ENCODE measurements at places on chromosomes 1 and 21. TPM values are rescaled to one million over a fixed set of nuclear protein-coding genes. Genes with fewer than 3 reads are reported as not detected.

DNA sequence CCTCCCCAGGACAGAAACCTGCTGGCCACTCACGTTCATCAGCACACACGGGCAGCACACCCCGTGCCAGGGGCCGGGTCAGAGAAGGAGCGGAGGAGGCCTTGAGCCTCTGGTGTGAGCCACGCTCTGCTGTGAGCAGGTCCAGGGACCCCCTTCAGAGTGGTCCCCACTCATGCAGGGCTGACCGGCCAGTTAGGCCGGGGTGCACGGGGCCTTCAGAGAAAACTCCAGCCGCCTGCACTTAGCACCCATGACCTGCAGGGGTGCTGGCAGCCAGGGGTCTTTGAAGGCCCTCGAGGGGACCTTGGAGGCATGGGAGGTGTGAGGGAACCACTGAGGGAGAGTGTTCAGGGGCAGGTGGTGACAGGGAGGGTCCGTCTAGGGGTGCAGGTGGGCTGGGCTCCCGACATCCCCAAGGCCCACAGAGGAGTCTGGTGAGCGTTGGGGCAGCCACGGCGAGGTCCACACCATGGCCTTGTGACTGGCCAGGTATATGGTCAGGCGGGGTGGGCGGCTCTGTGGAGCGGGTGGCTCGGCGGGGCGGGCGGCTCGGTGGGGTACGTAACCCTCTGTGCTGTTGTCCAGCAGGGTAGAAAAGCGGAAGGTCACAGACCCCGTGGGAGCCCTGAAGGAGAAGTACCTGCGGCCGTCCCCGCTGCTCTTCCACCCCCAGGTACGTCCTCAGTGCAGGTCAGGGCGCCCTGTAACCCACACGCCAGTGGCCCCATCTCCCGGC lies 40.3 kb upstream of the ARHGEF16 start:
- no peak for DNase-seq

TMEM269 gene
- total RNA-seq: 0.20 TPM

GRCh38 chr1:111234866-111235265 lies 7.4 kb downstream of the CHI3L2 start:
- DNase-seq: no peak

GRCh38 chr1:32989160-32990050 lies 24.8 kb upstream of the RNF19B start:
- DNase-seq: no peak

DNA sequence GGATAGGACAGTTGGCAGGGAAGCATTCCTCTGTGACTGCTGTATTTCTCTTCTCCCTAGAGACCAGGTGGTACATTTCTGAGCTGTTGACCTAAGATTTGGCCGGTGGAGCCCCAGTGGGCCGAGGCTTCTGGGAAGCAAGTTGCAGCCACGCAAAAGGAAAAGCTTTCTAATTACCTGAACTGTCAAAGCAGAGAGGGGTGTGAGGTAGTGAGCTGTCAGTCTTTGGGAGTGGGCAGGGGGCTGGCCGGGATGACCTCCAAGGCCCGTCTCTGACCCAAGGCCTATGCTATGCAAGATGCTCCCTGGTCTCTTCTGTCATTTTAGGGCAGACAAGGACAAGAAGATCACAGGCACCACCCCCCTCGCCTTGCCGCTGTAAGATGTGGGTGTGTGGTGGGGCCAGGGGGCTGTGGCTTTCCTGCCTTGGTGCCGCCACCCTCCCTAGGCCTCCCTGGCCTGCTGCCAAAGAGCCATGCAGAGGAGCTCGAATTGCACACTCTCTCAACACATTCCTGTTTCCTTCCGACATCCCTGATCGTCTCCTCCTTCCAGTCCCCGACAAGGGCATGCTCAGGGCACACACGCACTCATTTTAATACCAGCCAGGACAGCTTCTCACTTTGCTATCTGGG lies 7.7 kb downstream of the PADI1 start:
- DNase-seq: peak; percentile 89

- no peak for DNase-seq
Observed at GRCh38 chr1:36095760-36096405, 7.2 kb downstream of the ADPRS start.

TEDDM1 gene
- total RNA-seq: not detected

DNA sequence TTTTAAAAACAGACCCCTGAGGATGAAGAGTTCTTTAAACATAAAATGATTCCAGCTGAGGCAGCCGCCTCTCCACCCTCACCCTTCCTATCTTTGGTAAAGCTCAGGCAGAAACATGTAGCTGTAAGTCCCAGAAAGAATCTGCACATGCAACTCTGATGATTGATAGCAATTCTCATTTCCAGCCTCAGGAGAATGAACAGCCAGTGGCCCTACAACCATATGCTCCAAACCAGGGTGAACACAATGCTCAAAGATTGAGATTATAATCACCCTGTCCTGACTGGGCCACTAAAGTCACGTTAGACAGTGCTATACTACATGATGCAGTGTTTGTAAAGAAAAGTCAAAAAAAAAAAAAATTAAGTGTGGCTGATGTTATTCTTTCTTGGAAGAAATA lies 80.2 kb downstream of the LMX1A start:
- DNase-seq: no peak

GRCh38 chr1:211393203-211393602 lies 66.6 kb downstream of the TRAF5 start:
- no peak for DNase-seq

- DNase-seq: no peak
Observed at GRCh38 chr1:194277927-194278326, 1091.5 kb upstream of the B3GALT2 start.

DRAXIN gene
- 0.11 TPM for total RNA-seq

DNA sequence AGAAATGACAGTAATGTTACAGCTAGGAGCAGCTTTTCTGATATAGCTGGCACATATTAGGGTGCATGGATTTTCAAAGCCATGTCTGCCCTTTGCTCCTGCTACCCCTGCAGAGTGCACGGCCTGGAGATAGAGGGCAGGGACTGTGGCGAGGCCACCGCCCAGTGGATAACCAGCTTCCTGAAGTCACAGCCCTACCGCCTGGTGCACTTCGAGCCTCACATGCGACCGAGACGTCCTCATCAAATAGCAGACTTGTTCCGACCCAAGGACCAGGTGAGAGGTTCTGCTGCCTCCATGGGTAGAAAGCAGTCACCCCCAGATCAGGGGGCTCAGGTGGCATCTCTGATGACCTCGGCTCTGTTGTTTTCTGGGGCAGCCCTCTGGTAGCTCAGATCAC lies 9.8 kb downstream of the MTARC1 start:
- no peak for DNase-seq

TRNAU1AP gene
- total RNA-seq: 46.0 TPM

OR2T29 gene
- total RNA-seq: not detected

FALEC gene
- total RNA-seq: not detected

- DNase-seq: no peak
Observed at GRCh38 chr1:204345941-204346645, 13.6 kb downstream of the PLEKHA6 start.

- DNase-seq: no peak
Observed at GRCh38 chr1:178397678-178398077, 99.1 kb downstream of the CLEC20A start.

DNA sequence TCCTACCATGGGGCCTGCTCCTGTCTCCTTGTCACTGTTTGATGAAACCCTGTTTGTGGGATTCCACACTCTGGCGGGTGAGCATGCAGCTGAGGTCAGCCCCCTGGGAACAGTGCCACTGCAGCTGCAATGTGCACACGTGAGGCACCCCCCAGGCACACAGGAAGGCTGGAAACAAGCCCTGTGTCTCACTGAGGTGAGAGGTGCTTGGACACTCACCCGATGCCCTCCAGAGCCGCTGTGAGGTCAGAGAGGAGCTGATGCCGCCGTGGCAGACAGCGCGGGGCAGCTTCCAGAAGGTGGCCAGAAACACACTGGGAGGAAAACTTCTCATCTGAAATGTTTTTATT lies 49.7 kb downstream of the SLX9 start:
- DNase-seq: no peak

GRCh38 chr1:34268311-34268954 lies 91.7 kb downstream of the C1orf94 start:
- DNase-seq: no peak
